ENCODE measurements at places on chromosomes 11 and 22. TPM values are rescaled to one million over a fixed set of nuclear protein-coding genes. Genes with fewer than 3 reads are reported as not detected.

DNA sequence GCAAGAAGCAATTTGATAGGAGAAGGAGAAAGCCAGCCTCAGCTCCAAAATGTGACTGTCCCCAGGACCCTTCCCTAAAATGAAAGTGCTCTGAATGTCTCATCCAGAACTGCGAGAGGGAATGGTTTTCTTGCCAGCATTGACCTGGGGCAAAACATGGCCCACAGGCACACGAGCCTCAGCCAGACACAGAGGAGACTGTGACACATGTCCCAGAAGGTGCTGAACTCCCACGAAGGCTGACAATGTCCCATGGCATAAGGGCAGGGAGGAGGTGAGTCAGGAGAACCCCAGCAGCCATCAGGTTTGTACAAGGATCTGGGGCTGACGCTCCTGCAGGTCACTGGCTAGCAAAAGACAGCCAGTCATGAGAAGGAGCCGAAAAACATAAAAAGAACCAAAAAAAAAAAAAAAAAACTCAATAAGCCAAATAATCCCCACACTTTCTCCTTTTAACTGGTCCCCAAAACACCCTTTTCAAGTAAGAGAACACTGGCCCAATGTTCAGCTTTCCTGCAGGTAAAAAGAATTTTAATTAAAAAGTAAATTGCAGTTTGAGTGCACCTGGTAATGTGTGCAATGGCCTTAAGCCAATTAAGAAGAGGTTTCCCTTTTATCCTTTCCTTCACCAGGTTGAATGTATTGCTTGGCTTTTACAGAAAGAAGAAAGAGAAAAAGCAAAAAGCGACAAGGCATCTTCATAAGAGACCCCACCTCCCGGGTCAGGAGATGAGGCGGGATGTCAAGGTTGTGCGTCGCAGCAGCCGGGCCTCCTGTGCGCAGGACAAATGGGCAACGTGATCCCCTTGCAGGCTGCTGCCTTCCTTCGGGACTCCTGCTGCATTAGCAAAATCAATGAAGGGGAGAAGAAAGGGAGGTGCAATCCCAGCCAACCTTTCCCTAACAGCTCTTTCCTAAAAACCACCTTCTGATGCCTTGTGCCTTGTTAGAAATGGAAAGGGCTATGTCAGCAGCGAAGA, 43.6 kb downstream of the GALNT18 start:
- peak overlapping the region; percentile 88 for H3K27ac ChIP-seq
- H3K4me3 ChIP-seq: no peak overlapping the region
- H3K36me3 ChIP-seq: no peaks in the 10 kb centered on the region
- H3K4me1 ChIP-seq: peaks cover 88% of the 10 kb centered on the region
- no peak for DNase-seq

- no peaks in the 10 kb centered on the region for H3K36me3 ChIP-seq
- H3K4me1 ChIP-seq: peaks cover 76% of the 10 kb centered on the region
- H3K4me3 ChIP-seq: no peak overlapping the region
- H3K27ac ChIP-seq: peak overlapping the region; percentile 79
- no peaks in the 10 kb centered on the region for H3K27me3 ChIP-seq
These were observed 10.4 kb downstream of the ADORA2A start for GRCh38 chr22:24437741-24438328.

DNA sequence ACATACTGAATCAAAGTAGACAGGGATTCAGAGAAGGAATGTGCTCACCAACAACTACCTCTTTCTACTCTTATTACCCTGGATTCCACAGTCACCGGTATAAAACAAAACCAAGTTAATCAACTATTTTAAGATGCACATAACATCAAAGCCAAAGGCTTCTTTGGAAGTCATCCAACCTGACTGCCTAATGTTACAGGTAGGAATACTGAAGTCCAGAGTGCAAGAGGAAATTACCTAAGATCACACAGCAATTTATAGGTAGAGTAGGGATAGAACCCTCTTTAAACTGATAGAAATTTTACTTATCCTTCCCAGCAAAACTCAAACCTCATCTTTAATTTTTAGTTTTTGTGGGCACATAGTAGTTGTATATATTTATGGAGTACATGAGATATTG, 76.3 kb downstream of the PAK1 start:
- H3K4me1 ChIP-seq: peaks cover 5% of the 10 kb centered on the region
- H3K4me3 ChIP-seq: no peak overlapping the region
- H3K27ac ChIP-seq: no peak overlapping the region
- H3K36me3 ChIP-seq: no peaks in the 10 kb centered on the region
- no peak for DNase-seq
- no peaks in the 10 kb centered on the region for H3K27me3 ChIP-seq

OR52N4 gene
- total RNA-seq: not detected

DNA sequence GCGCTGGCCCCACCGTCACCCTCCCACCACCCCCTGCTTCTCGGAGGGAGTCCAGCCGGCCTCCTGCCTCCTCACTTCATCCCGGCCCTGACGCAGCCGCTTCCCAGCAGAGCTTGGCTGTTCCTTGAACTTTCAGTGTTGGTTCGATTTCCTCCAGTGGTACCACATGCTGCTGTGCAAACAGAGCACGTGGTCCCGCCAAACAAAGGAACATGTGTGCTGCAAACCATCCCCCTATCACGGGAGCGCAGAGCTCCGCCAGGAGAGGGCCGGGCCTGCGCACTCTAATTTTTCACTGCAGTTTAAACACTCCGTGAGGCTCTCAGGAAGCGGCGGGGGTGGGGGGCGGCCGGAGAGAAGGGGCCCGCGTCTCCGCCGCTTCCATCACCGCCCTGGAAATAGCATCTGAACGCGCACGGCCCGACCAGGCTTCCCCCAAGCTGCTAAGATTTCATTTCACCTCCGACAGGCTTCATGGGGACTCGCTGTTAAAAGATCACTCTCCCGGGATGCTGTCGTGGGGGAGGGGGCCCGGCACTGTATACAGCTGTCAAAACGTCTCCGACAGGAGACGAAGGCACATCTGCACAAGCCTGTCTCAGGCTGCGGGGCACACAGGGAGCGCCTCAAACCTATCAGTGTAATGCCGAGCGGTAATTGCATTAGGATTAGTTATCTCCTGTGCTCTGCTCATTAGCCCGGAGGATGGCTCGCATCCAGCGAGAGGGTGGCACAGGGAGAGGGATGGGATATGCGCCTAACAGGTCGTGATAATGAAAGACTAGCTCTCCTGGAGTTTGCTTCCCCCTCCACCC, 269.9 kb upstream of the SORL1-AS1 start:
- H3K4me3 ChIP-seq: peak overlapping the region; percentile 67
- peak overlapping the region; percentile 89 for H3K27ac ChIP-seq
- peak; percentile 80 for DNase-seq
- H3K4me1 ChIP-seq: peaks cover 18% of the 10 kb centered on the region
- H3K27me3 ChIP-seq: no peaks in the 10 kb centered on the region
- H3K36me3 ChIP-seq: no peaks in the 10 kb centered on the region

DNA sequence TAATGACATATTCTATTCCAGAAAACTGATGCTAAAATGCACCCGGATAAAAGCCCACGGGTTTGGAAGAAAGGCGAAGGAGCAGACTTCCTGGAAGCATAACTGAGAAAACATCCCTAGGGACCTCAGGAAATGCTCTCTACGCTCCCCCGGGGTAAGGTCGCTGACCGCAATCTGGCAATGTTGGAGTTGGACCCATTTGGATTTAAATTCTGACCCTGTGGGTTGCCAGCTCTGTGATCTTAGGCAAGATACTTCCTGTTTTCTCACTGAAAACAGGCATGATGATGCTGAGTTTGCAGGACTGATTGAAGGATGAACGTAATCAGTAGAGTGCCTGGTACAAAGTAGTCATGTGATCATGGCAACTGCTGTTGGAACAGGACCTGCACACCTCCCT, 1054.0 kb downstream of the NTM start:
- no peak overlapping the region for H3K27ac ChIP-seq
- H3K27me3 ChIP-seq: peaks cover 50% of the 10 kb centered on the region
- H3K4me3 ChIP-seq: no peak overlapping the region
- H3K4me1 ChIP-seq: no peaks in the 10 kb centered on the region
- DNase-seq: no peak

- H3K27me3 ChIP-seq: no peaks in the 10 kb centered on the region
- H3K36me3 ChIP-seq: no peaks in the 10 kb centered on the region
- DNase-seq: no peak
- no peaks in the 10 kb centered on the region for H3K4me1 ChIP-seq
These were observed 16.0 kb downstream of the CSTPP1 start for GRCh38 chr11:46952553-46952952.

- H3K27ac ChIP-seq: no peak overlapping the region
- no peak for DNase-seq
- H3K4me1 ChIP-seq: no peaks in the 10 kb centered on the region
- no peak overlapping the region for H3K4me3 ChIP-seq
- H3K36me3 ChIP-seq: no peaks in the 10 kb centered on the region
These were observed 27.8 kb upstream of the FADD start for GRCh38 chr11:70175236-70175698.

DNA sequence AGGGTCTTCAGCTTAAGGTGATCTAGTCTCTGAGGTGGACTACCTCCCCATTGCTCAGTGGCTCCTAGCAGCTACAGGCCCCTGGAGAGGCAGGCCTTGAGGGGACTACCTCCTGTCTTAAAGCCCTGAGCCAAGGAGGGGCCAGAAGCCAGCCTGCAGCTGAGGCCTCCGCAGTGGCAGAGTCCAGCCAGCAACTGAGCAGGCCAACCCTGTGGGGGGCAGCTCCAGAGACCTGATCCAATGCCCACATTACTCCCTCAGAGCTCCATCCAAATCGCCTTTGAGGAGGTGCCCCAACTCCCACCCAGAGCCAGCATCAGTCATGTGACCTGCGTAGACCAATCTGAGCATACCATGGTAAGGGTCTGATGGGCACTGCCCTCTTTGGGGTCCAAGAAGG, 2.7 kb downstream of the C2CD2L start:
- peaks cover 34% of the 10 kb centered on the region for H3K4me1 ChIP-seq
- no peak for DNase-seq
- no peak overlapping the region for H3K27ac ChIP-seq
- no peaks in the 10 kb centered on the region for H3K27me3 ChIP-seq

P2RY6 gene
- total RNA-seq: 2.2 TPM
